ENCODE measurements at places on chromosomes 2 and 18. TPM values are rescaled to one million over a fixed set of nuclear protein-coding genes. Genes with fewer than 3 reads are reported as not detected.

LRRC30 gene
- not detected for total RNA-seq

AQP12B gene
- not detected for total RNA-seq

POMC gene
- 18.6 TPM for total RNA-seq

COLEC12 gene
- total RNA-seq = 9.5 TPM

DAPL1 gene
- not detected for total RNA-seq

ADGRF3 gene
- total RNA-seq = not detected

DSEL gene
- 19.1 TPM for total RNA-seq

GRCh38 chr2:99680946-99681345 is 191.1 kb upstream of the REV1 start:
- DNase-seq = no peak

DNA sequence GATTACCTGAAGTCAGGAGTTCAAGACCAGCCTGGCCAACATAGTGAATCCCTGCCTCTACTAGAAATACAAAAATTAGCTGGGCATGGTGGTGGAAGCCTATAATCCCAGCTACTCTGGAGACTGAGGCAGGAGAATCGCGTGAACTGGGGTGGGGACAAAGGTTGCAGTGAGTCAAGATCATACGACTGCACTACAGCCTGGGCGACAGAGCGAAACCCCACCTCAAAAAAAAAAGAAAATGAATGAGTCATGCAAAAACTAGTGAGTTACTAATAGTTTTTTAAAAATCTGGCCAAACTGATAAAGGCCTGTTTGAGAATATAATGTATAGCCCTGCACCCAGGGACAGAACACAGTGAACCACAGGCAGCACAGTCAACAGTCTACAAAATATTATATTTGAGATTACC is 17.5 kb downstream of the AFG3L2 start:
- DNase-seq = no peak

DNA sequence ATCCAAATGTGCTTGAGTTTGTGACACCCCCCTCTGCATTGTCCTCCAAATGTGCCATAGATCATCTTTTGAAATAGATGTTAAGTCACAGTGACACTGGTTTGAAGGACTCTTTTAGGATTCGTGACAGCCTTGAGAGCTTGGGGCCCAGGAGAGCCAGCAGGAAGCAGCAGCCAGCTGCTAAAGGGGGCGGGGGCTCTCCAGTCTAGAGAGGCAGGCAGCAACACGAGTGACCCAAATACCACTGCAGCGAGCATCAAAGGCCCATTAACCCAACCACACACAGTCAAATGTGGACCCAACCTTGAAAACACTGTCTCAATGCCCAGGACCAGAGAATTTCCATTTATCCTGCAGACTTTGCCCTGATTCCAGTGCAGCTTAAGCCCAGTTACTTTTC is 75.6 kb downstream of the ZBTB7C start:
- no peak for DNase-seq

- no peak for DNase-seq
Observed at GRCh38 chr2:147945660-147946059, 74.9 kb downstream of the ORC4 start.

- no peak for DNase-seq
Observed at GRCh38 chr2:164794016-164794415, 47.6 kb downstream of the COBLL1 start.

DNA sequence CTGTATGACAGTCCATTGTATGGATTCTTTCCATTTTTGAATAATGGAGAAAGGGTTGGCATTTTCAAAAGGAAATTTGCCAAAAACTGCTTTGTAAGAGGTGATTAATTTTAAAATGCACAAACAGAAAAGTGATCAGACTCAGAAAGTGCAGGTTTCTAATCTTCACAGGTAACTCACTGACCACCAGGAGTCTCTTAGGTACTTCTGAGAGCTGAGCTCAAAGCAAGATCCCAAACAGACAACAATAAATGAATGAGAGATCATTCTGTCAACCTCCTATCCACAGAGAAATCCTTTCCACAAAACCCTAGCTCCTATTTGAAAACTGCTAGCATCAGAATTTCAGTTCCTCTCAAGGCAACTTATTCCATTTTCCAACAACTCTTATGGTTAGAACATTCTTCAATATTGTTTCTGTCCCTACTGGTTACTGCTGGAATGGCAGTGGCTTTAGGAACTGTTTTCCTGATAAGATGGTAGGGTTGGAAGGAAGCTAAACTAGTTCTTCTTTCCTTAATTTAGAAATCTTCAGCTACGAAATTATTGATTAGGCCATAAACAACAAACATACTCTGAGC is 20.6 kb upstream of the HAAO start:
- no peak for DNase-seq

GRCh38 chr2:65530547-65531320 is 98.3 kb upstream of the SPRED2 start:
- DNase-seq = no peak

DNA sequence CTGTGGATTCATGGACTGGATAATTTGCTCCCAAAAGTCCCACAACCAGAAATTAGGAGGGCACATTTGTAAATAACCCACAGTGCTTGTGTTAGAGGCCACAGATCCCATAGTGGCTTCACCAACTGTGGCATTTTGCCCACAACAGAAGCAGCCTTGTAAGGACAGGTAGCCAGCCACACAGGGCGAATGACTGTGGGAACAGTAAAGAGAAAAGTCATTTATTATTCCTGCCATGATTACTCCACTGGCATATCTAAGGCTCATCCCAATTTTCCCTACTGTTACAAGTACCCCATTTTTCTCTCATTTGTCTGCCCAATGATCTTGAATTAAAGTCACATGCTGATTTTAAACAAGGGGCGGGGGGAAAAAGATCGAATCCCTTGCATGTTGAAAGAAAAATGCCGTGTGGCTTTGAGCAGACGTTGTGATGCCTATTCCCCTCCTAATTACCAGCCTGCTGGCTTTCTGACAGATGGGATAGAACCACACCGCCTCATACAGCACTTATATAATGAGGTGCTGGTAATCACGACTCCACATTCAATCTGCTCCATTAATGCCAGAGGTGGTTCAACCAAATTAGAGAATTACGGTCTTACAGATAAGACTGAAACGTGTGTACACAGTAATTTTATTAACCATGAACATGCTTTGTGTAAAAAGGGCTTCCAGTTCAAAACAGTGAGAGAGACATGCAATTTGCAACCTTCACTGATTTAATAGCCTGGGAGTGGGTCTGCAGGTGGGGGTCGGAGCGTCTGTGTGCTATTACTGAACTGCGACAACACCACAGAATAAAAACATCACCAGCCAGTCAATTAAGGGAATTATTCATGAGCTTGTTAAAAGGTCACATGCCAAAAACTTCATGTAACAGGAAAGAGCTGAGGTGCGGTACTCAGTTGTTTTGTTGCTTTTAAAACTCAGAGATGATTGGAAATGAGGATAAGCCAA is 196.0 kb downstream of the TMEM163 start:
- DNase-seq = no peak

DNA sequence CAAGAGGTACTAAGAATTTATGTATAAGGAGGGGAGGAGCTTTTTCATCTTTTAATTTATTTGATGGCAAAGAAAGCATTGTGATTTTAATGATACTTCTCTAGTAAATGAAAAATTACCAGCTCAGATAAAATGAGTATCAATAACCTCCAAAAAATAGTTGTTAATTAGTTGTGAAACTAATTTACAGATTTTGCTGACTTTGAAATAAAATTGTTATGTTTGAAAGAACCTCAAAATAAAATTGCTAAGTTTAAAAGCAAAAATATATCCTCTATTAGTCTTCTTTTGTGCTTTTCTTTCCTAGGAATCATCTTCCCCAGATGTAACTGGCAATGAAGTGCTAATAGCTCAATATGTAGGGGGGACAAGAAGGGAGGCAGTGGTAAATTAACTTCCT is 36.5 kb downstream of the ZC3H6 start:
- no peak for DNase-seq

GRCh38 chr2:177783835-177784744 is 288.5 kb downstream of the PDE11A start:
- no peak for DNase-seq

- no peak for DNase-seq
Observed at GRCh38 chr2:78120275-78120674, 598.1 kb upstream of the LRRTM4 start.

DNA sequence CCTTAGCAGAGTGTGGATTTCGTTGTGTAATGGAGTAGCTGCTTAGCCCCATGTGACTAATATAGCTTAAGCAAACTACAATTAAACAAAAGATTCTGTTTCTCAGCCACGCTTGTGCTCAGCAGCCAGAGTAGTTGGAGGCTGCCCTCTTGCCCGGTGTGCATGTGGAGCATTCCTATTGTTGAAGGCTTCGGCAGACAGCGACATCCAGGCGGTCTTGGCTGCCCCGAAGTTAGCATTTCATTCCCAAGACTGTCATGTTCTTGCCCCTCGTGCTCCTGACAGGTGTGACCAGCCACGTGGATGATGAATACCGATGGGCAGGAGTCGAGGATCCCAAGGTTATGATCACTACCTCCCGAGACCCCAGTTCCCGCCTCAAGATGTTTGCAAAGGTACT is 2.4 kb downstream of the IMP4 start:
- no peak for DNase-seq

DNA sequence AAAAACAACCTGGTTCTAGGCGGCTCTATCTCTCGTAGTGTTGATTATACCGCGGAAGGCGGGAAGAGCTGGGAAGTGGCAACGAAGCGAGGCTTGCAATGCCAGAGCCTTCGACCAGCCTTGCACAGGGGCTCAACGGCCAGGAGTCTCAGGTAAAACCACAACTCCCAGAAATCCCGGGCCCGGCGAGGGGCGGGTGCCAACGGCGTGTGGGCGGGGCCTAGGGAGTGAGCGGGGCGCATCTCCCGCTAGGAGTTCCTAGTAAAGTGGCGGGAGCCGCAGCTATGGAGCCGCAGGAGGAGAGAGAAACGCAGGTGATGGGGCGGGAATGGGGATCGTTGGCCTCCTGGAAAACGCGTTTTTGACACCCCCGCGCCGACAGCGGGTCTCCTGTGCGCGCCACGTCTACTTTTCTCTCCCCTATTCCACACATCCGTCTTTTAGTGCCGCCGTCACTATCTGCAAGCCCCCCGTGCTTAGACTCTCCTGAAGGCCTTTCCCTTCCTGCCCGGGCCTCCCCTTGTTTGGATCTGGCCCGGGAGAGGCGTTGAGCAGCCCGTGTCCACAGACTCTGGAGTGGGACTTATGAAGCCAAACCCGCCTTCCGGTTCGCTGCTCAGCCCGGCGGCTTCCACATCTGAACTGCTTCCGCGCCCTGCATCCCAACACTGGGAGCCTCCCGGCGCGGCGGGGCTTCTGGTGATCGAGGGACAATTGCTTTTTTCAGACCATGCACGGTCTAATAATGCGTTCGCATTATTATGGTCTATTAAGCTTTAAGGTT is at the start of gene HAUS1:
Gene HAUS1, plus strand, starts transcription at position 258 of the 784 bp plus-strand sequence. Its CDS starts 27 bp downstream, at position 285.
- peak; percentile 63 for DNase-seq

DNA sequence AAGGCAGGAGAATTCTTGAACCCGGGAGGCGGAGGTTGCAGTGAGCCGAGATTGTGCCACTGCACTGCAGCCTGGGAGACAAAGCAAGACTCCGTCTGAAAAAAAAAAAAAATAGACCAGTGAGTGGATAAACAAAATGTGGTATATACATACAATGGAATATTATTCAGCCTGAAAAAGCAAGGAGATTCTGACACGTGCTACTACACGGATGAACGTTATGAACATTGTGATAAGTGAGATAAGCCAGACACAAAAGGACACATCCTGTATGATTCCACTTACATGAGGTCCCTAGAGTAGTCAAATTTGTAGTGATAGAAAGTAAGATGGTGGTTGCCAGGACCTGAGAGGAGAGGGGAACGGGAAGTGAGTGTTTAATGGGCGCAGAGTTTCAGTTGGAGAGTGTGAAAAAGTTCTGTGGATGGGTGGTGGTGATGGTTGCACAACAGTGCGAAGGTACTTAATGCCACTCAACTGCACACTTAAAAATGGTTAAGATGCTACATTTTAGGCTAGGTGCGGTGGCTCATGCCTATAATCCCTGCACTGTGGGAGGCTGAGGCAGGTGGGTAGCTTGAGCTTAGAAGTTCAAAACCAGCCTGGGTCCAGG is 38.3 kb downstream of the NIFK start:
- no peak for DNase-seq

GRCh38 chr2:45964223-45964841 is 312.9 kb downstream of the PRKCE start:
- DNase-seq = peak; percentile 80

DNA sequence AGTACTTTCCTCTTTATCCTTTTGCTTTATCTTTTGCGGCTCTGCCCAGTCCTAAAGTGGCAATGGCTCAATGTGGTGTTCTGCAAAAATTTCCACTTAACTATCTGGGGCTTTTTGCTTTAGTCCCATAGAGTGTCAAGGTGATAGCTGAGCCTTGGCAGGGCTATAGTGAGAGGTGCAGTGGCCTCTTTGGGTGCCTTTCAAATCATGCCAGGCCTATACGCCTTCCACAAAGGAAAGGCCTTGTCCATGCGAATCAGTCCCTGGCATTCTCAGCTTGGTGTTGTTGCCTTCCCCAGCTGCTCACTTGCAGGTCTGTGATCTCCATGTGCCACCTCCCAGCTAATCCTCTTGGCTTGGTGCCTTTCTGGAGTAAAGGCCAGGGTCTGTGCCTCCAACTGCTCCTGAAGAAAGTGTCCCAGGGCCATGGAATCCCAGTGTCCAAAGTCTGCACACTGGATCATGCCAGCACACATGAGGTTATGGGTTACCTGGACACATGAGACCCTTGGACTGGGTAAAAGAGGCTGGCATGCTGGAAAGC is 26.6 kb downstream of the PAX8 start:
- no peak for DNase-seq

- peak; percentile 66 for DNase-seq
Observed at GRCh38 chr2:173076581-173077345, 1.1 kb downstream of the MAP3K20 start.

DNA sequence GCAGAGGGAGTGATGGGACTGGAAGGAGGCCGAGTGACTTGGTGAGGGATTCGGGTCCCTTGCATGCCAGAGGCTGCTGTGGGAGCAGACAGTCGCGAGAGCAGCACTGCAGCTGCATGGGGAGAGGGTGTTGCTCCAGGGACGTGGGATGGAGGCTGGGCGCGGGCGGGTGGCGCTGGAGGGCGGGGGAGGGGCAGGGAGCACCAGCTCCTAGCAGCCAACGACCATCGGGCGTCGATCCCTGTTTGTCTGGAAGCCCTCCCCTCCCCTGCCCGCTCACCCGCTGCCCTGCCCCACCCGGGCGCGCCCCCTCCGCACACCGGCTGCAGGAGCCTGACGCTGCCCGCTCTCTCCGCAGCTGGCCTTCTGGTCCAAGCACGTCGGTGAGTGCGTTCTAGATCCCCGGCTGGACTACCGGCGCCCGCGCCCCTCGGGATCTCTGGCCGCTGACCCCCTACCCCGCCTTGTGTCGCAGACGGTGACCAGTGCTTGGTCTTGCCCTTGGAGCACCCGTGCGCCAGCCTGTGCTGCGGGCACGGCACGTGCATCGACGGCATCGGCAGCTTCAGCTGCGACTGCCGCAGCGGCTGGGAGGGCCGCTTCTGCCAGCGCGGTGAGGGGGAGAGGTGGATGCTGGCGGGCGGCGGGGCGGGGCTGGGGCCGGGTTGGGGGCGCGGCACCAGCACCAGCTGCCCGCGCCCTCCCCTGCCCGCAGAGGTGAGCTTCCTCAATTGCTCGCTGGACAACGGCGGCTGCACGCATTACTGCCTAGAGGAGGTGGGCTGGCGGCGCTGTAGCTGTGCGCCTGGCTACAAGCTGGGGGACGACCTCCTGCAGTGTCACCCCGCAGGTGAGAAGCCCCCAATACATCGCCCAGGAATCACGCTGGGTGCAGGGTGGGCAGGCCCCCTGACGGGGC is 4.6 kb downstream of the PROC start:
- DNase-seq = no peak

Data from ascending aorta (tissue), 2 donors.